Dermis blood vessel endothelial cell (primary cell): ENCODE measurements at places on chromosomes 3 and 15.
A peak's percentile ranks its signal among the peaks of the same experiment; 100 is the strongest.

DNA sequence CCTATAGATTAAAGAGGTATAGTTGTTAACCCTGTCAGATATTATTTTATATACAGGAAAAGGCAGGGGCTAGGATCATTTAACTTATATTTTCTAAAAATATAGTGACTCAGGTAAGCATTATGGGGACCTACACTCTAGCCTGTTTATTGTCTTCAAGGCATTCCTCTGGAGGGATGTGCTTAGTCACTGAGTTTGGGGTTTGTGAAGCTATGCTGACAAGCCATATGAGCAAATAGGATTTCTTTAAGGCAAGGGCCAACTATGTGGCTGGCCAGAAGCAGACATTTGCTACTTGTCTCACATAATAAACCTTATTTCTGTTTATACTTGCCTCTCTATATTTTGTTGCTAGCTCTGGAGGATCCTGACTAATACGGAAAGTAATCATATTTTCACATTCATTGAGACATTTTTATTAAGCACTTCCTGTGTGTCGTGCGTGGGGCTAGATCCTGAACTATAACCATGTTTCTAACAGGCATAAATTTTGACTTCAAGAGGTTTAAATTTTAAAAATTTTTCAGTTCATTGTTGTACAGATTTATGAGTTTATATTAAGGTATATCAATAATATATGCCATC is 153.4 kb downstream of the OTOL1 start:
- DNase-seq, result no peak

DNA sequence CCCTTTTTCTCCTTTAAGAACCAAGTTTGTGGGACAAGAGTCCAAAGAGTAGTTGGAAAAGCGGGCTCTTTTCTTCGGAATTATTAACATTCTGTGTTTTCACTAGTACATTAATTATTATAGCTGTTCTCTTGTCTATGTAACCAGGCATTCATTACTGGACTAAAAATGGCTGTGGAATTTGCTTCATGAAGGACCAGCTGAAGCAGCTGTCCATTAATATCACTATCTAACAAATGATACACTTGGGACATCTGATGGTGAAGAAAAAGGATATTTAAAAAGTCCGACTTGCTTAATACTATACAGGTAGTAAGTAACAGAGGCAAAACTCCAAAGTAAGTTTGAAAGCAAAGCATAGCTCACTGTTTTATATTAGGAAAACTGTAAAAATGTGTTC is 728.9 kb upstream of the DPPA4 start:
- DNase-seq, result no peak

GRCh38 chr3:191915712-191916111 is 454.7 kb downstream of the PYDC2 start:
- DNase-seq, result peak; percentile 7

DNA sequence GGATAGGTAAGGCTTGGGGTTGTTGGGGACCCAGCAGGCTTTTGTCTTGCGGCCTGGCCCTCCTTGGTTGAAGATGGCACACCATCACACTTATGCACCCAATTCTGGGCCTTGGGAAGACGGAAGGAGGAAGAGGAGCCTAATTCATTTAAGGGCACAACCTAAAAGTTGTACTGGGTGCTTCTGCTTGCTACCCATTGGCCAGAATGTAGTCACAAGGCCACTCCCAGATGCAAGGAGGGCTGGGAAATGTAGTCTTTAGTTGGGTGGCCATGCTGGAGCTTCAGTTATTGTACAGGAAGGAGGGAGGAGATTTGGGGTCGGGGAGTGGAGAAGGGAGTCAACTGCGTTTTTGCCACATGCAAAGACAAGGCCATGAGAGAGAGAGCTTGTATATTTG is 109.2 kb downstream of the TMEM266 start:
- no peak for DNase-seq

DNA sequence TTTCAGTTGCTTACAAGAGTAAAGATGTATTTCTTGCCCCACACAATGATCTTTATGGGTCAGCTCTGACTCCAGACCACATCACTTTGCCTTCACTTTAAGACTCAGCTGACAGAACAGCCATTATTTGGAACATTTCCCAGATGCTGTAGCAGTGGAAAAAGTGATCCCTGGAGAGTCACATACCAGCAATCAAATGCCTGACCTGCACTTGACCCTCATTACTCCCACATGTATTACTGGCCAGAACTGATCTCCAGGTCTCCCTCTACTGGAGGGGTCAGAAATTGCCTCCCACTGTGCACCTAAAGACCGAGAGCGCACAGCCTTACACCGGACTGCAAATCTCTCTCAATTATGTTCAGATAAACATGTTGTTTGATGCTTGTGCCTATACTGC is 88.6 kb upstream of the ZNF385D start:
- DNase-seq, result peak; percentile 2

- DNase-seq, result no peak
Measured at GRCh38 chr3:156604642-156605144, 49.8 kb upstream of the SSR3 start.

- DNase-seq, result no peak
Measured at GRCh38 chr3:13556917-13557316, 8.0 kb downstream of the FBLN2 start.

- peak; percentile 2 for DNase-seq
Measured at GRCh38 chr3:152738656-152739055, 96.3 kb upstream of the P2RY1 start.

- no peak for DNase-seq
Measured at GRCh38 chr3:15982667-15983196, 185.0 kb upstream of the ANKRD28 start.

- DNase-seq, result no peak
Measured at GRCh38 chr3:110738531-110738930, 333.1 kb upstream of the NECTIN3 start.

- no peak for DNase-seq
Measured at GRCh38 chr15:86399041-86399954, 319.6 kb downstream of the AGBL1 start.
